ENCODE measurements at places on chromosomes 7 and 10. TPM values are rescaled to one million over a fixed set of nuclear protein-coding genes. Genes with fewer than 3 reads are reported as not detected.
A peak's percentile ranks its signal among the peaks of the same experiment; 100 is the strongest.

AKAP9 gene
- polyA plus RNA-seq: 17.2 TPM

CEP55 gene
- polyA plus RNA-seq: 10.0 TPM

GRCh38 chr10:128902031-128902710 is 564.9 kb upstream of the MGMT start:
- no peak for DNase-seq

GRCh38 chr7:99473315-99473596 is 566 bp downstream of the ZNF789 start:
- DNase-seq: peak; percentile 29

GRCh38 chr7:18290223-18290622 is 205.3 kb upstream of the HDAC9 start:
- DNase-seq: no peak

DNA sequence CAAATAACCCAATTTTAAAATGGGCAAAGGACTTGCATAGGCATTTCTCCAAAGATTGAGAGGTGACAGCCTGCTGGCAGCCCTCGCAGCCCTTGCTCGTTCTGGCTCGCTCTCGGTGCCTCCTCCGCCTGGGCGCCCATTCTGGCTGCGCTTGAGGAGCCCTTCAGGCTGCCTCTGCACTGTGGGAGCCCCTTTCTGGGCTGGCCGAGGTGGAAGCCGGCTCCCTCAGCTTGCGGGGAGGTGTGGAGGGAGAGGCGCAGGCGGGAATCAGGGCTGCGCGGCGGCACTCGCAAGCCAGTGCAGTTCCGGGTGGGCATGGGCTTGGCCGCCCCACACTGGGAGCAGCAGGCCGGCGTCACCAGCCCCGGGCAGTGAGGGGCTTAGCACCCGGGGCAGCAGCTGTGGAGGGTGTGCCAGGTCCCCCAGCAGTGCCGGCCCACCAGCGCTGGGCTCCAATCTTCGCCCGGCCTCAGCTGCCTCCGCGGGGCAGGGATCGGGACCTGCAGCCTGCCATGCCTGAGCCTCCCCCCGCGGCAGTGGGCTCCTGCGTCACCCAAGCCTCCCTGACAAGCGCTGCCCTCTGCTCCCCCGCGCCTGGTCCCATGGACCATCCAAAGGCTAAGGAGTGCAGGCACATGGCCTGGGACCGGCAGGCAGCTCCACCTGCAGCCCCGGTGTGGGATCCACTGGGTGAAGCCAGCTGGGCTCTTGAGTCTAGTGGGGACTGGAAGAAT is 54.0 kb upstream of the GALNT17 start:
- DNase-seq: no peak
